ENCODE measurements at places on chromosomes 4 and X.

DNA sequence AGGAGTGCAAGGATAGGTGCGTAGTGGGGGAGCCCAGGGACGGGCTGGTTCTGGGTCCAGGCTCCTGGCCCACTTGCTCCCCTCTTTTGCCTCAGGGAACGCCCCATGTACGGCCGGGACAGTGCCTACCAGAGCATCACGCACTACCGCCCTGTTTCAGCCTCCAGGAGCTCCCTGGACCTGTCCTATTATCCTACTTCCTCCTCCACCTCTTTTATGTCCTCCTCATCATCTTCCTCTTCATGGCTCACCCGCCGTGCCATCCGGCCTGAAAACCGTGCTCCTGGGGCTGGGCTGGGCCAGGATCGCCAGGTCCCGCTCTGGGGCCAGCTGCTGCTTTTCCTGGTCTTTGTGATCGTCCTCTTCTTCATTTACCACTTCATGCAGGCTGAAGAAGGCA, 1.7 kb downstream of the EMD start:
- no peak for DNase-seq

DNA sequence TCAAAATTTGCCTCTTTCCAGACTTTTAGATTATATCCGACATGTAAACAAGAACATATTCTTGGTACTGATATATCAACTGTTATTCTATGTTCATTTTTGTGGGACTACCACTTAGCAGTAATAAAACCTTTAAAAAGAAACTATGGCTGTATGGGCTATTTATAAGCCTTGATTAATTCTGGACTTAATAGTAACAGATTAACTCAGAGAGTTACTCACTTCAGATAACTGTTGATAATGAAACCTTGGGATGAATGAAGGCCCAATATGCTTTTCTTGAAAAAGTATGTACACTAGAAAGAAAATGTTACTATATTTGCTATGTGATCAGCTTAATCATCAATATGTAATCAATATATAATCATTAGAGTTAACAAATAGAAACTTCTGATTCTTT, 595.9 kb upstream of the BOD1L1 start:
- DNase-seq: no peak

GRCh38 chrX:139141370-139141769, 389.2 kb upstream of the F9 start:
- DNase-seq: no peak

DNA sequence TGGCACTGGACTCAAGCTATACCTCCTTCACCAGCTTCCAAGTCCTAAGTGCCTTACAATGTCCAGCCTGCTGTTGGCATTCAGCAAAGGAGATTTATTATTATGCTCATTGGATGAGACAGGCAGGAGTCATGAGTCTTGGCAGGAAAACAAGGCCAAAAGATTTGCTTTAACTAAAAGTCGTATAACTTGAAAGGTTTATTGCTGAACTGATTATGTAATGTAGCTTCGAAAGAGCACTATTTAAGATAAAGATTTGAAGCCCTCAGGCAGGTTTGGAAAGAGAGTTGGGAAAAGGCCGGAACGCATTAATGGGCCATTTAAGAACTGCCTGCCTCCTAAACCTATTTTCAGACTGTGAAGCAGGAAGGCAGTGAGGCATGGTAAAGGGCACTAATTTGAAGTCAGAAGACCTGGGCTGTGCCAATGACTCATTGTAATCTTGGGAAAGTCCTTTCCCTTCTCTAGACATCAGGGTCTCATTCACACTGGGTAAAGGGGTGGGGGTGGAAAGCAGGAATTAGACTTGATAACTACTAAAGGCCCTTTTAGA, 280.5 kb upstream of the EDA2R start:
- DNase-seq: no peak

- no peak for DNase-seq
Observed at GRCh38 chr4:52244103-52244775, 193.1 kb downstream of the SPATA18 start.

DNA sequence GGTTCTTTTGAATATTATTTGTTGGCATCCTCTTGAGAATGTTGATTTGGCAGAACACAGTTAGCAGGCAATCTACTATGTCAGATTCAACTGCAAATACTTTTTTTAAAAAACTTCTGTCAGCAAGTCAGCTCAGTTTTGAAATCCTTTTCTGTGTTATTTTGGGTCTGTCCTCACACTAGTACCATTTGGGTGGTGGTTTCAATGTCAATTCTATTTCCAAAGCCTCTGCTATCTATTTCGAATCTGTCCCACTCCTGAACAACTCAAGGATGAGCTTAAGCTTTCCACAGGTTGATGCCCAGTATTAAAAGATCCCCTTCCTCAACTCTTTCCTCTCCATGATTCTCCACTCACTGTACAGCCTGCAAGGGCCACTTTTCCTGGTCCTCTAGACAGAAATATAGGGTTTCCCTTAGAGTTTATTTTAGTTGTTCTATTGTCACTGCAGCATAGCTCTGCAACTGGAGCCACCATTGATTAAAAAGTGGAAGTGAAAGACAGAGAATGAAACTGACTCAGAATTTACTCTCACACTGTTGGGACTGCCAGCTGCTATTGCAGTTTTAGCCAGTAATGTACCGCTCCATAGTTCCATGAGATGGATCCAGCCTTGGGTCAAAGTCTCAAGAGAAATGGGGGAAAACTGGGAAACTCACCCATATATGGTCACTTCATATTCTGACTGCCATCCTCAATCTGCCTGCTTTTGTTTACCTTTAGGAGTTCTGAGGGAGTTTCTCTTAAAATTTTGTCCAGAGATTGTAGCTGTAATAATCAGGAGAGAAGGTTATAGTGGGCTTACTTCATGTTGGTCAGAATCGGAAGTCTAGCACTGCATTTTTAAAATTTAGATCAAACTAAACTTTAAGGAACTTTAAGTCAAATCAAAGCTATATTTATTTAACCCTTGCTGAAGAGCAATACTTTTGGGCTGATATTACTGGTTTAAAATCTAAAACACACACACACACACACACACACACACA, 14.6 kb downstream of the HDX start:
- no peak for DNase-seq

Data from left forelimb (tissue), 1 donor.